ENCODE measurements at places on chromosomes 1 and 21.

GRCh38 chr21:40244981-40245380 lies 377.7 kb downstream of the PCP4 start:
- DNase-seq, result no peak

GRCh38 chr1:26190373-26190987 lies at the start of gene CATSPER4:
Gene CATSPER4 (plus strand): TSS chr1:26190602. CDS start chr1:26190628, 26 bp downstream.
- DNase-seq, result no peak

GRCh38 chr21:42429856-42430255 lies 26.2 kb downstream of the UBASH3A start:
- DNase-seq, result no peak

DNA sequence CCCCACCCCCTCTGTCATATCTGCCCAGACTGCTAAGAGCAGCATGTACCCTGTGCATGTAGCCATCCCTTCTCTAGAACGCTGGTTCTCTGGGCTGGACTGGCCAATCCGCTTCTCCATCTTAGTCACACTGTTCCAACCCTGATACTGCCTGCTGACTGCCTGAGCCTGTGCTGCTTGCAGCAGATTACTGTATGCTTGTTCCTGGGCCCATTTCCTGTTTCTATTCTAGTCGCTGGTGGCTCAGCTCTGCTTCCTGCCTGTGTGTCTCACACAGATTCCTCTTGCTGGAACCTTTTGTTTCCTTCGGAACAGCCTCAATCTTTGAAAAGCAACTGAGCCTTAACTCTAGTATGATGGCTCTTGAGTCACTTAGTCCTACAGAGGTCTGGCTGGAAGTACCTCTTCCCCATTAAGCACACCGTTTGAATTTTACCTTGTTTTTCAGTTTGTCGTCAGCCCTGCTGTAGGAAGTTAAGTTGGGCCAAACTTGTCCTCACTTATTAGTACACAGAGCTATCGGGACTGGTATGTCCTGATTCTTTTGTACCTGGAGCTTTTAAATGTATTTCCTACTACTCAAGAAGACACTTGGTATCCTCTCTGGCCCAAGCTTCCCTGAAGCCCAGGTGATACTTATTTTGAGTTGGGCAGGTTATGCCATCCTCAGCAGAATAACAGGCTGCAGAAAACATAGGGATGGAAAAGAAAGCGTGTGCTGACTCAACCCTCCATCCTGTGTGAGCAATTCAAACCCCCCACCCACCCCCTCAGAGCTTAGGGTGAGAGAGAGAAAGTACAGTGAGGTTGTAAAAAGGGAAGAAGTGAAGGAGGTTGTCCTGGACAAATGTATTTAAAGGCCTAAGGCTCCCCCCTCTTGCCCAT lies 43.4 kb upstream of the PIGV start:
- no peak for DNase-seq

DNA sequence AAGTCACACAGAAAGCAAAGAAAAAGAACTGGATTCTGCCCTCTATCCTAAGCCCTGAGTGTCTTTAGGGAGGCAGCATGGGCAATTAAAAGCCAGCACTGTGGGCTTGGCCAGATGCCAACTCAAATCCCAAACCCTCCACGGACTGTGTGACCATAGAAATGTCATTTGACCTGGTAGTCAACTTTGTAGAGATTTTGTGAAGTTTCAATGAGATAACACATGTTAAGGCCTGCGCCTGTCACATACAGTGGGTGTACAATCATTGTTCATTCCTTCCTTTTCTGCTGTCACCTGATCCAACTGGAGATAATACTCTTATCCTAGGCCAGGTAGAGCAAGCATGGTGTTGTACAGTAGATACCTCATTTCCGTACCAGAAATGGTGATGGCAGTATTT lies 54.2 kb downstream of the TMEM53 start:
- DNase-seq, result no peak

DNA sequence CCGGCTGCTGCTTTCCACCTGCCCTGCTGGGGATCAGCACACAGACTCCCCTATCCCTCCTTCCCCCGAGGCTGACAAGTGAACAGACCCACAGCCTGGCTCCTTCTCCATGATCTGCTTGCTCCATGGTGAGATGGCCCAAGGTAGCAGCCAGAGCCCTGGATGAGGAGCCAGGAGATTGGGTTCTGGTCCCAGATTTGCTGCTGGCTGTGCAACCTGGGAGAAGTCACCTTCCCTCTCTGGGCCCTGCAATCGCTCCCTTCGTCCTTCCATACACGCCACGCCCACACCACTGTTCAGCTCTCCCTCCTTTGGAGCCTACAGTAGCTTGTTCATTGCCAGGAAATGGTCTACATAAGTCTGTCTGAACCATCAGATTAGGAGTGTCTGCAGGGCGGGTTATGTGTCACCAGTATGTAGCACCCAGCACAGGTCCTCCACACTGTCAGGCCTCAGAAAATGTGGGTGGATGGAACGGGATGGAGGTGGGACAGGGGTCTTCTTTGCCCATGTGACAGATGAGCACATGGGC lies 9.2 kb upstream of the EPHA8 start:
- DNase-seq, result no peak

DNA sequence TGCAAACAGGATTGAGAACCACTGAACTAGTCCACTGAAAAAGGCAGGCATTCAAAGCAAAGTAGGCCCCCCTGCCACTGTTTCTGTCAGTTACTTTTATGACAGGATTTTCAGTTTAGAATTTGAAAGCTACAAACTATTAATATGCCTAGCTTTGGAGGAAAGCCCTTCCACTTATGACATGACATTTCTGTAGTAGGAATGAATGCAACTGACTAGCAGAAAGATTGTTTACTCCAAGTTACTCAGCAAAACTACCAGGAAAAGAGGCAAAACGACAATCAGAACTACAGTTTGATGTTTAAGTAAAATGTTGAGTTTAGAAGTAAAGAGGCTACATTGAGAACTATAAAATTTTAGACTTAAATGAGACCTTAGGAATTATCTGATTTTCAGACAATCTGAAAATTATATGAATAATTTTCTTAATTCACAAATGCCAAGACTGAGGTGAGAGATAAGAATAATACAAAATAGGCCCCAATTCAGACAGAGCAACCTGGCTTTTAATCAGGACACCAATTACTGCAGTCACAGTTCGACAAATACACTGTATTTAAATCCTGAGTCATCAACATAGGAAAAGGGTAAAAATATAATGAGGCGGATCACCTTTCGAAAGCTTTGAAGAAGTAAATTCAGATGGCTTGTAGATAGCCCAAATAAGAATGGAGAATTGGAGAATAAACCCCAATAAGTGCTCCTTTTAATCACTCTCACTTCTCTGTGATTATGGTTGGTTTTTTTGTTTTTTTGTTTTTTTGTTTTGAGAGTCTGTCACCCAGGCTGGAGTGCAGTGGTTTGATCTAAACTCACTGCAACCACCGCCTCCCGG lies 2.2 kb downstream of the PRKAB2 start:
- DNase-seq, result no peak

DNA sequence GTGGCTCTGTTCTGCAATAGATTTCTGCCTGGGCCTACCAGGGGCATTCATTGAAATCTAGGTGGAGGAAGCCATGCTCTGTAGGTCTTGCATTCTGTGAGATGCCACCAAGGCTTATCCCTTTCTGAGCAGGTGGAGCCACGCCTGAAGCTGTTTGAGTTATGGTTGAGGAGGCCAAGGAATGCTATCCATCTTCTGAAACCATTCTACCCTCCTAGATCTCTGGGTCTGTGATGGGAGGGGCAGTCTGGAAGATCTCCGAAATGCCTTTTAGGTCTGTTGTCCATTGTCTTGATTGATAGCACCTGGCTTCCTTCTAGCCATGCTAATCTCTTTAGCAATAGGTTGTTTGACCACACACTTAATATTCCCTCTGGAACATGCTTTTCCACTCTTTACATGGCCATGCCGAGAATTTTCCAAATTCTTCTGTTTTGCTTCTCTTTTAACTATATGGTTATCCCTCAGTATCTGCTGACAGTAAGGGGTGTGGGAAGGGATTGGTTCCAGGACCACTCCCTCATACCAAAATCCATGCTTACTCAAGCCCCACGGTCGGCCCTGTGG lies 45.2 kb downstream of the AK4 start:
- no peak for DNase-seq

DNA sequence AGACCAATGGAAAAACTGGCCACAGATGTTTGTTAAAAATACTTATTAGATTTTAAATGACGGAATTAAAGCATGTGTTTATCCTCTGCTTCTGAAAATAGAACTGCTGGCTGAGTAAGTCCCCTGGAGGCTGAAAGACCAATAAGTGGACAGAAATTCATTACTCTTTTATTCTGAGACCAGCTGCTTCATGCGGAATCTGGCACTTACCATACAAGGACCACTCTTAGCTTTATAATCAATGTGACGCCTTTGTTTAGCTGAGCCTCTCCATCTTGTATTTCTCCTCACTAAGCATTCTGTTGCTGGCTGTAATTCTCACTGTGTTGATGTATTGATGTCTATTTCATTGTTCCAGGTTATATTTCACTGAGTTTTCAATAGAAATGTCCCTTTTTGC lies 6.3 kb upstream of the EXO1 start:
- DNase-seq, result no peak

GRCh38 chr1:150513351-150513791 lies 2.2 kb upstream of the FALEC start:
- DNase-seq, result no peak

DNA sequence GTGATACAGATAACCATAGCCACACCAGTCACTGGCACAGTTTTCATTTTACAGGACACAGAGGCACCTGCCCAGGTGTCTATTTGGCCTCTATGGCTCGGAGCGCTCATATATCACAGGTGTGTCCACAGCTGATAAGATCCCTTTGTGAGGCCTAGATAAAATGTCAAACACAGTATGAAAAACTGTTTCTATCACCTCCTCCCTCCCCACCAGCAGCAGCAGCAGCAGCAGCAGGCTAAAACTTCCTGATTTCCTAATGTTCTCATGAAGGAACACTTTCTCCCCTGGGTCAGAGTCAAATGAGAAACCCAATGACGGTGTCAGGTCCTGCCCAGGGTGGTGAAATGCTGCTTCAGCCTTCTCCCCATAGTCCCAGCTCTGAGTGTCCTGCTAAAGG lies 24.4 kb downstream of the ELAPOR1 start:
- no peak for DNase-seq

DNA sequence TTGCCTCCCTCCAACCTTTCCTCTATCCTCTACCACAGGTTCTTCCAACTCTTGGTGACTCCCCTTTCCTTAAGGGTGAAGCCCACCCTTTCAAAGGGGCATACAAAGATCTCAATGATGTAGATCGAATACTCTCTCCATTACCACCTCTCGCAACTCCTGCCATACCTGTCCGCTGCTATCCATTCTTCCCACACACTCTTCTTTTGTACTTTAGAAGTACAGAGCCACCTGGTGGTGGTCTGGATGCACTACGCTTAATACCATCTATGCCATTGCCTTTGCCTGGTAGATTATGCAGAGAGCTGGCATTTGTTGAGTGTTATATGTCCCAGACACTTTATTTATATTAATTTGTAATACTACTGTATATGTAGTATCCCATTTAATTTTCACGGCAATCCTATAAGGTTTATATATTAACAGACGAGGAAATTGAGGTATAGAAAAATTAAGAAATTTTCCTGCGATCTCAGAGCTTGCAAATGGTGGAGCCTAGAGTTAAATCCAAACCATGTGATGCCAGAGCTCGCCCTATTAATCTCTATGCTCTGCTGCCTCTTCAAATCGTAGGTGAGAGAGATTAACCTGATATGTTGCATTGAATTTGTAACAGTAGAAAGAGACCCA lies 22.9 kb downstream of the TSHB start:
- DNase-seq, result no peak

- no peak for DNase-seq
Measured at GRCh38 chr21:29637134-29637533, 302.7 kb downstream of the GRIK1 start.

DNA sequence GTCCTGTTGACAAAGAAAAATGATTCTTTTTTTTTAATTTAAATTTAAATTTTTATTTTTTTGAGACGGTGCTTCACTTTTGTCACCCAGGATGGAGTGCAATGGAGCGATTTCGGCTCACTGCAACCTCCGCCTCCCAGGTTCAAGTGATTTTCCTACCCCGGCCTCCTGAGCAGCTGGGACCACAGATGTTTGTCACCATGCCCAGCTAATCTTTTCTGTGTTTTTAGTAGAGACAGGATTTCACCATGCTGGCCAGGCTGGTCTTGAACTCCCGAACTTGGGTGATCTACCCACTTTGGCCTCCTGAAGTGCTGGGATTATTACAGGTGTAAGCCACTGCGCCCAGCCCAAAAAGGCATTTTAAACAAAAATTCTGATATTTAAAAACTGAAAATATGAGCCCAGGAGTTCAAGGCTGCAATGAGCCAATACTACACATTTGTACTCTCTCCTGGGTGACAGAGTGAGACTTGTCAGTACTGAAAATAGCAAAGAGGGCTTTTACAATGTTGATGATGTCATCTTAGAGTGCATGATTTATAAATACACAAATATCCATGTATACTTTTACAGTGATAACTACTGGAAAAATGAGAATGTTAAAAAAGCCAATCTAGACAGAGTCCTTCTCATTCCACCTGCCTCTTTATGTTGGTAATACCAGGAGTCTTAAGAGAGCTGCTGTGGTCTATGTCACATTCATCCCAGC lies 56.0 kb upstream of the STUM start:
- no peak for DNase-seq
